ENCODE measurements at places on chromosomes 7 and 10.

DNA sequence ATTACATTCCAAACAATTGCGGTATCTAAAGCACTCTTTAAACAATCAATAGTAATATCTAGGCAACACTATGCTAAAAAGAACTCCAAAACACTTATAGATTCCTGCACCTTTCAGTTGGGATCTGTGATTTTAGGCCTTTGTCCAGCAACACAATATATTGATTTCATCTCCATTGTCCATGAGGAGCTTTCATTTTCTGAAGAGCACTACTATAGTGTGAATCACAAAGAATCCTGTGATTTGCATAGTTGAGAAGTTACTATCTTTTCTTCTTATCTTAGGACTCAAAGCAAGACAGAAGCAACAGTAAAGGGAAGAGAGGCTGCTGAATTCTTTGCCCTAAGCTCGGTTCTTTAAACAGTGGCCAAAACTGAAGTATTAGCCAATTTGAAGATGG, 846.8 kb downstream of the IPMK start:
- DNase-seq, result no peak

DNA sequence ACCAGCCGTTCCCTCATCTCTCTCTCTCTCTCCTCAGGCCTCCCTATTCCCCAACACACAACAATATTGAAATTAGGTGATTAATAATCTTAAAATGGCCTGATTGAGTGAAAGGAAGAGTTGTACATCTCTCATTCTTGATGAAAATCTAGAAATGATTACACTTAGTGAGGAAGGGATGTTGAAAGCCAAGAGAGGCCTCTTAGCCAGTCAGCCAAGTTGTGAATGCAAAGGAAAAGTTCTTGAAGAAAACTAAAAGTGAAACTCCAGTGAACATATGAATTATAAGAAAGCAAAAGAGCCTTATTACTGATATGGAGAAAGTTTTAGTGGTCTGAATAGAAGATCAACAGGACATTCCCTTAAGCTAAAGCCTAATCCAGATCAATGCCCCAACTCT, 695.1 kb downstream of the GRID1 start:
- no peak for DNase-seq

GRCh38 chr7:33697616-33698015, 207.7 kb upstream of the BMPER start:
- DNase-seq, result no peak

GRCh38 chr10:114131094-114131493, 42.9 kb downstream of the CCDC186 start:
- no peak for DNase-seq

DNA sequence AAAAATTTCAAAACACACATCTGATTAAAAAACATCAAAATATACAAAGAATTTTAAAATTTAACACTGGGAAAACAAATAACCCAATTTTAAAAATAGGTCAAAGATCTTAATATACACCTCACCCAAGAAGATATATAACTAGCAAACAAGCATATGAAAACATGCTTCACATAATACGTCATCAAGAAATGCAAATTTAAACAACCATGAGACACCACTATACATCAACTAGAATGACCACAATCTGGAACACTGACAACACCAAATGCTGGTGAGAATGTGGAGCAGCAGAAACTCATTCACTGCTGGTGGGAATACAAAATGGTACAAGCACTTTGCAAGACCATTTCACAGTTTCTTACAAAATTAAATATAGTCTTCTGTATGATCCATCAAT, 498.4 kb downstream of the IPMK start:
- DNase-seq, result no peak

GRCh38 chr10:133527771-133528271, 658 bp downstream of the CYP2E1 start:
- no peak for DNase-seq

DNA sequence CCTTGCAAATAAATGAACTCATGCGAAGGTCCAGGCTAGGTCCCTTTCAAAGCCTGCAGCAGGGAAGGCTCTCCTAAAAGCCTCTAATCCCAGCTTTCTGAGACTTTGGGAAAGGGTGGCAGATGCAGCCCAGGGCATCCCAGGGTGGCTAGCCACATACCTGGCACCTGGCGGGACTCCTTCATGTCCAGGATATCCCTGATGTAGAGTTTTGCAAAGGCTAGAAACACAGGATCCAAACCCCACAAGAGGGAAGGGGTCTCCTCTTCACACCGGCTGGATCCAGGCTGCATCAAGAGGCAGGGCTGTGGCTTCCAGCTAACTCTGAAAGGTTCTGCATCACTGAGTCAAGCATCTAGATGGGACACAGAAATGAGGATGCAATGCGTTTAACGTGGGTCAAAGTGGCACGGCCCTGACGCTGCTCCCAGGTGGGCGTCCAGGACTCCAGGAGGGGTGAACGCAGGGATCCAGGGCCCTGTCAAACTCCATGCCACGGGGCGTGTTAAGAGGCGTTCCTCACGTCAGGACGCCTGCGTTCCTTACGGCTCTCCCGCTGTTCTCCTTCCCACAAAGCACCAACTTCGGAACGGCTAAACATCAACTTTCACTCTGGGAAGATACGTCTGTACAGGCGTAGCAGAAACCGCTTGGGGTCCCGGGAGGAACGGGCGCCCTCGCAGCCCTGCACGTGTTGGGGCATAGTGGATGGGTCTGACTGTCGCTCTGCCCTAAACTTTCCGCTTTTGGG, 507 bp downstream of the STN1 start:
- no peak for DNase-seq

DNA sequence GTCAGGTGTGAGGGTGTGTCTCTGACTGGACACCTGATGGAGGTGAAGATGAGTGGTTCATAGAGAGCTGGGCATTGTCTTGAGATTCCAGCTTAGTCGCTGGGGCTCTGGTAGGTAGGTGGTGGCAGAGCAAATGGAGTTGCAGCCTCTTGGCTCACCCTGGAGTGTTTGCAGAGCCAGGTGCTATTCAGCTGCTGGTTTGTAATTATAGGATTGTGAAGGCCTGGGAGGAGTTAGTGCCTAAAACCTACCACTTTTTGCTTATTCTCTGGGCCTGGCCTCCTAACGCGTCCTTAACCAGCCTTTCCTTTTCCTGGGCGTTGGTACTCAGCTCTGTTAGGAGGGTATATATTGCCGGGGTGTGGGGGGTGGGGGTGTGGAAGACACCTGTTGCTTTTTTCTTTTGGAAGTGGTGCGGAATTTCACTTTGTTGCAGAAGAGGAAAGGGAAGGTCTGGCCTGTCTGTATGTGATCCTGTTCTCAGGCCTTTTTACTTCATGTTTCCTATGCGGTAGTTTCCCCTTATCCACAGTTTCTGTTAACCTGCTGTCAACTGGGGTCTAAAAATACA, 3.2 kb downstream of the PPRC1 start:
- no peak for DNase-seq

DNA sequence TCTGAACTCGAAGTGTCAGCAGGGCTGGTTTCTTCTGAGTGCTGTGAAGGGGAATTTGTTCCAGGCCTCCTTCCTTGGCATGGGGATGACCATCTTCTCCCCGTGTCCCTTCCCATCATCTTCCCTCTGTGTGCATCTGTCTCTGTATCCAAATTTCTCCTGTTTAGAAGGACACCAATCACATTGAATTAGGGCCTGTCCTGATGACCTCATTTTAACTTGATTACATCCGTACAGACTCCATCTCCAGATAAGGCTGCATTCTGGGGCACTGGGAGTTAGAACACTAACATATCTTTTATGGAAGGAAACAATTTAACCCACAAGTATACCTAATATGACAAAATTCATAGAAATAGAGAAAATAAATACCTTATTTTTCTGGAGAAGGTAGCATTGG, 76.8 kb upstream of the ANKRD1 start:
- no peak for DNase-seq

GRCh38 chr7:45347804-45348203, 190.2 kb downstream of the RAMP3 start:
- no peak for DNase-seq

- DNase-seq, result no peak
Observed at GRCh38 chr10:103699611-103700435, 155.6 kb downstream of the SH3PXD2A start.

GRCh38 chr7:139772115-139772514, 5.7 kb downstream of the HIPK2 start:
- DNase-seq, result no peak

DNA sequence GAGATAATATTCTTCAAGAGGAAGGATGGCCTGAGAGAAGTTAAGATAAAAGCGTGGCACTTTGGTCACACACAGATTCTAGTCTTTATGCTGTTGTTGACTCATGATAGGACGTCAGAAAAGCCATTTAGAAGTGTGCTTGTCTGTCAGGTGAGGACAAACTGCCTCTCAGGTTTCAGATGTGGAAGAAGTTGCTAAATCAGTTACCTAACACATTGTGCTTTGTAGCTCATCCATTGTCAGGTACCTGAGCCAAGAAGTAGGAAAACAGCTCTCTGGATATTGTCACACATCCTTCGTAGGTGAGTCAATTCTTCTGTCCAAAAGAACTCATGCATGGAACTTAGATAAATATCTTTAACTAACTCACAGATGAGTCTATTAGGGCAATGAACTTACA, 49.5 kb upstream of the PHYHIPL start:
- no peak for DNase-seq

Data from hematopoietic multipotent progenitor cell treated with erythropoietin and hydrocortisone succinate and interleukin-3 and kit ligand, for 17 days (in vitro differentiated cells).